Hippocampal formation (tissue), 2 donors: ENCODE measurements at places on chromosomes 13 and 19.

- DNase-seq, result no peak
These were observed 13.9 kb downstream of the SLITRK5 start for GRCh38 chr13:87684850-87685742.

DNA sequence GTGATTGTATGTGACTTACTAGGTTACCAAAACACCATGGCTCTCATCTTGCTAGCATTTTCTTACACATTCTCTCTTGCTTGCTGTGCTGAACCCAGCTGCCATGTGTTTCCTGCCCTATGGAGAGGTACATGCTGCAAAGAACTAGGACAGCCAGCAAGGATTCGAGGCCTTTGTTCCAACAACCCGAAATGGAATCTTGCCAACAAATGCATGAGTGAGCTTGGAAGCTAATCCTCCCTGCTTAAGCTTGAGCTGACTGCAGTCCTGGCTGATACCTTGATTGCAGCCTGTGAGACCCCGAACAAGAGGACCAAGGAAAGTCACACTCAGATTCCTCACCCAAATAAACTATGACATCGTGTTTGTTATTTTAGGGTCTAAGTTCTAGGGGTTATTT is 651.2 kb downstream of the SLITRK6 start:
- DNase-seq, result no peak

DNA sequence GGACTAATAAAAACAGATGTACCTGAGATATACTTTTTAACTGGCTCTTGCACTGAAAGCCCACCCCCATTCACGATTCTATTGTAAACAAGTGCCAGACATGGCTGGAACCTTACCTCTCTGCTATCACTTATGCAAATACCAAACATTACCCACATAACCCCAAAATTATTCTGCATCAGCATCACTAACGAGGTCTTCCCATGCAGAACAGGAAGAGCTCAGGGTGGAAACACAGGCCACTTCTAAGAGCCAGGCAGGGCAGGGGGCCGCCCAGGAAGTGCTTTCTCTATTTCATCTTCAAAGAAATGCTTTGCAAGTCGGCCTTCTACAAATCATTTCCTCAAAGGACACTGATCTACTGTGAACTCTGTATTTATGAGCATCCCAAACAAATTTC is 7.3 kb downstream of the IRS2 start:
- no peak for DNase-seq

GRCh38 chr19:49844138-49845095 is 6.5 kb upstream of the PTOV1 start:
- DNase-seq, result no peak

- DNase-seq, result no peak
These were observed 1551.1 kb downstream of the EFNB2 start for GRCh38 chr13:104984296-104984818.

- DNase-seq, result no peak
These were observed 70.1 kb upstream of the IPO5 start for GRCh38 chr13:97883396-97883795.

DNA sequence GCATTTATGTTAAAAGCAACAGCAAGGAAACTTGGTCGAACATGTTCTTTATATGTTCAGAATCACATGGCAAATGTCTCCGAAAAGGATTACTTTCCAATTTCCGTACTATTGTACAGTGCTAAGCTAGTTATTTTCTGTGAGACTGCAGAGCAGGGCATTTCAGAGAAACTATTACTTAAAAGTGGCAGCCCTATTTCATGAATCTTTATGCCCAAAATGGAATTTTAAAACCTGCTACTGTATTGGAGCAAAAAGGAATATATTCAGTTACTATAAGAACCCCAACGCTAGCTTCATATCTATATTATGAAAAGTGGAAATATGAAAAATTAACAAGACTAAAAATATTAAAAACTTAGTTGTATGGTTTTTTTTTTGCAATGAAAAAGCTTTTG is 2.2 kb upstream of the KLF5 start:
- no peak for DNase-seq

DNA sequence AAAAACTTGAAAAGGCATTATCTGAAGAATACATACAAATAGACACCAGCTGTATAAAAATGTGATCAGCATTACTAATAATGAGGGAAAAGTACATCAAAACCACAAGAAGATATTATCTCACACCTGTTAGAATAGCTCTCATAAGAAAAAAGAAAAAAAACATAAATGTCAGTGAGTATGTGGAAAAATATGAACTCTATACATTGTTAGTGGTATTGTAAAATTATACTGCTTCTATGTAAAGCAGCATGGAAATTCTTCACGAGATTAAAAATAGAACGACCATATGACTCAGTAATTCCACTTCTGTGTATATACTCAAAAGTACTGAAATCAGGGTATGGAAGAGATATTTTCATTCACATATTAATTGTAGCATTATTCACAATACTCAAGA is 1146.4 kb downstream of the SLITRK5 start:
- no peak for DNase-seq

DNA sequence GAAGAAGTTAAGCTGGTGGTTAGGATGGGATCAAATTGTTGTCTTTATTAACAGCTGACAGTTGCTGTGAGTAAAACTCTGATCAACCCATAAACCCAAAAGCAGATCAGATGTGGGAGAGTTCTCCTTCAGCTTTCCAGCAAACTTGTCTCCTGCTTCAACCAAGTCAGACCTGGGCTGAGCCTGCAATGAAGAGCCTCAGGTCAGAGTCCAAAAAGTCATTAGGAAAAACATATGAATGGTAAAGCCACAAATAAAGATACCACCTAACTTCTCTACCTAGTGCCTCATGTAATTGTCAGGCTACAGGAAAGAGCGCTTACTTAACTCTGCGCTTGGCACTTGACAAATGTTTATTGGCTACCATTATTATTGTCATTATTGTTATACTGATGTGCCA is 21.9 kb upstream of the UBE2L5 start:
- DNase-seq, result no peak

GRCh38 chr19:3880471-3881271 is at the start of gene ATCAY:
ATCAY (plus strand) TSS chr19:3880685; CDS start chr19:3885768, 5,083 bp downstream.
- peak; percentile 42 for DNase-seq

GRCh38 chr13:112078216-112078615 is 11.3 kb downstream of the SOX1 start:
- DNase-seq, result no peak

DNA sequence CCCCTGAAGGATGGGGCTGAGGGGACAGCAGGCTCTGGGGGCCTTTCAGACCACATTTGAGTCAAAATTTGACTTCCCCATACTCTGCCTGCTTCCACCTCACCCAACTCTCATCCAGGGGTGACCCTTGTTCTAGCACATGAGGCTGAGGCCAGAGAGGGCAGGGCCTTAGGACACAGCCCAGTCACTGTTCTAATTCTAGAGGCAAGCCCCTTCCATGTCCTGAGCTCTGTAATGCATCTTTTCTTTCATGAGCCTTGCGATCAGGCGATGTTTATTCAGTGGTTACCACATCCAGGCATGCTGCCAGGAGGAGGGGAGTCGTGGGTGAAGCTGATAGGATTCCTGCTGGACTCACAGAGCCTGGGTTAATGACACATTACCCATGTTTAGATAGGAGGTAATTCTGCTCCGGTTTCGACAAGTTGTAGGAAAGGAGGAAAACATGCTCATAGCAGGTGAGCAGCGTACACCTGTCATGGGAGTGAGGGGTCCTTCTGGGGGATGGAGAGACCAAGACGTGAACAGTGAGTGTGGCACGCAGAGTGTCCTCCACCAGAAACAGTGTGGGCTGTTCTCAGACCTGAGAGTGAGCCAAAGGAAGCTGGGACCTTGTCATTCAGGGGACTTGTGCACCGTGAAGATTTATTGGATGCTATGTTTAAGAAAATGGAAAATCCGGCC is 9.3 kb downstream of the RPS9 start:
- DNase-seq, result peak; percentile 74

DNA sequence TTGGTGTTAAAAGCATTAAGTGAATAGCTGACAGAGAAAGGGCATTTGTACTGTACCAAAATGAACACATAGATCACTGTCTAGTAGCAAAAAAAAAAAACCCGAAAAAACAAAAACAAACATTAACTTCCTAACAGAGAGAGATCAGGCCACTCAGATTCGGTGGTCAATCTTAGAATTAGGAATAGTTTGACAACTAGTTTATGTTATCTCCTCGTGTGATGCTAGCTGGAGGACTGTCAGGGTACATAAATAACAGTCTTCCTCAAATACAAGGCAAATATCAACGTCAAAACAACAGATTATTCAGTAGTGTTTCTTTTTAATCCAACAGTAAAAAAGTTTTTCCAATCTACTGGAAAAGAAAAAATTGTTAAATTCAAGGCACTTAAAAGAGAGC is 1.7 kb downstream of the ZMYM5 start:
- no peak for DNase-seq

GRCh38 chr19:44588771-44589112 is 24.6 kb upstream of the IGSF23 start:
- no peak for DNase-seq

GRCh38 chr13:108711386-108711785 is 82.0 kb downstream of the MYO16 start:
- DNase-seq, result no peak

- no peak for DNase-seq
These were observed 44.6 kb downstream of the ZNF787 start for GRCh38 chr19:56076498-56076897.

DNA sequence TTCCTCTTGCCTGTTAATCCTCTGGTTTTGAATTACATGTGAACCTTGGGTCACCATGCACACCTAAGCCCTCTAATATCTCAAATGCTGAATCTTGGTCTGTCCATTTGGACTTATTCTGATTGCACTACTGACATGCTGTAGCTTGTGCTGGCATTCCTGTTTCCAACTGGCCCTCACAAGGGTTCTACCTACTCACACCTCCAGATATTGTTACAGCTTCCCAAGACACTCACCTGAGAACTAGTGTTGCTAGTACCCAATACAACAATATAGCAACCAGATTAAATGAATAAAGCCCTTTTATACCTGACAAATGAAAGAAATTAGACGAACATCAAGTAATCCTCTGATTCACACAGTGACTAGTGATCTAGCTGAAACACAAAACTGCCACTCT is 16.6 kb downstream of the TEX30 start:
- no peak for DNase-seq

- DNase-seq, result no peak
These were observed 583.9 kb upstream of the SLITRK6 start for GRCh38 chr13:86383151-86383550.

DNA sequence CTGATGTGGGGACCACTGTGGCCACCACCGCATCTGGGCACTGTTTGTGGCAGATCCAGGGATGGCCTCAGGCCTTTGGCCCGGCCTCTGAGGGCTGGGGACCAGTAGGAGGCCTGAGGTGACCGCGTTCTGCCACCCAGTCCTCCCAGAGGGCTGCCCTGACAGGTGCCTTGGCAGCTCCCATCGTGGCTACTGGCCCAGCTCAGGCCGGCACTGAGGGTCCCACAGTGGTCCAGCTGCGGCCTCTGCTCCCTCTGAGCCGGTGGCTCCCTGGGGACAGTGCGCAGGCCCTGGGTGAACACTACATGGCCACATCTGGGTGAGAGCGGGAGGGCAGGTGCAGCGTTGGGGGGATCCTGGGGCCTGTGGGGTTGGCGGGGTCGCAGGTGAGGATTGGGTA is 61.9 kb downstream of the KDM4B start:
- no peak for DNase-seq

DNA sequence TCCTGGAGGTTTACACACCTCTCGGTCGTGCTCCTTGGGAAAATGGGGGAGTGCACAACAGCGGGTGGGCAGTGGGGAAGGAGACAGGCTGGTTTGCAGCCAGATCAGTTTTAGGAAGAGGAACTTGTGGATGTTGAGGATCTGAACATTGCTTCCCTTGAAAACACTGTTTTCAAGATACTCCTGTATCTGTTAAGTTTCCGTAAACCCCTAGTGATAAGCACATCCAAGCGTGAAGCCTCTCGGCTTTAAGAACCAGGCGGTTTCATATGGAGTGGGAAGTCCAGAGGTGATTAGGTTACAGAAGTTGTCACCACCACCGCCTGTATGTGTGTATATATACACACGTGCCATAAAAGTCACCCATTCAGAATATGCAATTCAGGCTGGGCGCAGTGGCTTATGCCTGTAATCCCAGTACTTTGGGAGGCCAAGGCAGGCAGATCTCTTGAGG is 47.4 kb downstream of the SIPA1L3 start:
- no peak for DNase-seq

DNA sequence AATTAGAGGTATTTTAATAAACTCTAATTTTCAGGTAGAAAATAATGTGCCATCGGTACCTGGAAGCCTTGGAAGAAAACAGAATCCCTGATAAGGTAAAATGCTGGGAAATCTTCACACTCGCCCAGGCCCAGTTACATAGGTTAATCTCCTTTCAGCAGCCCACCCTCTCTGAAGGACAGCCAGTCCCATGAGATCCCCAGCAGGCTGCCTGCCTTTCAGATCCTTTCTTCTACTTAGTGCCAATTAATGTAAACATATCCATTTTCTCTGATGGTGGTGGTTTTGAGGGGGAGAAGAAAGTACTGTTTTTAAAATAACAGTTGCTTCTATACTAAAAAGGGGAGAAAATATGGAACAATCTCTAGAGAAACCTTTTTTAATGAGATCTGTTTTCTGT is 12.2 kb downstream of the SMAD9 start:
- no peak for DNase-seq

DNA sequence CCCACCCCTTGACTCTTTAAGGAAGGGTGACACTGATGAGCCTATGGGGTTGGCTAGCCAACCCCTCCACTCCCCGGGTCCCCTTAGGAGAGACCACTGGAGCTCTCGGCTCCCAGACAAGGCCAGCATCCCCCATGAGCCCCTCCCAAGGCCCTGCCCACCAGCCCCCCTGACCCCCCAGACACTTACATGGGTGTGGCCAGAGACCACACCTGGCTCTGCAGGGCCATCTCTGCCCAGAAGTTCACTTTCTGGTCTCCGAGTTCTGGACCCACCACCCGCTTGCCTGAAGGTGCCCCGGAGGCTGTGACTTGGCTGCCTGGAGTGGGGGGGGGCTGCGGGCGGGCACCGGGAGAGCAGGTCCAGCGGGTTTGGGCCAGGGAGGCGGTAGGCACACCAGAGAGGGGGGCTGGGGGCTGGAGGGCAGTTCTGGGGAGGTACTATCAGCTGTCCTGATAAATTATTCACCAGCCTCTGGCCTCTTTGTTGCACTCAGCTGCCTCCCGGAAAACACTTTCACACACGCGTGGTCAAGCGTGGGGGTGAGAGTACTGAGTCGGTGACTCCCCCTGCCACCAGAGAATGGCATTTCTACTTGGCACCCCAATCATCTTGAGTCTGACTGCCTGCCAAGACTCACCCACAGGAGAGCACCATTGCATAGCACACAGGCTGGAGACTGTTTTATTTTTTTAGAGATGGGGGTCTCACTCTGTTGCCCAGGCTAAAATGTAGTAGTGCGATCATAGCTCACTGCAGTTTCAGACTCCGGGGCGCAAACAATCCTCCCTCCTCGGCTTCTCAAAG is at the start of gene PALM3:
TSS of gene PALM3 (minus strand) at position 326 of the 807 bp plus-strand sequence. CDS start at position 230, 96 bp downstream.
- DNase-seq, result no peak

DNA sequence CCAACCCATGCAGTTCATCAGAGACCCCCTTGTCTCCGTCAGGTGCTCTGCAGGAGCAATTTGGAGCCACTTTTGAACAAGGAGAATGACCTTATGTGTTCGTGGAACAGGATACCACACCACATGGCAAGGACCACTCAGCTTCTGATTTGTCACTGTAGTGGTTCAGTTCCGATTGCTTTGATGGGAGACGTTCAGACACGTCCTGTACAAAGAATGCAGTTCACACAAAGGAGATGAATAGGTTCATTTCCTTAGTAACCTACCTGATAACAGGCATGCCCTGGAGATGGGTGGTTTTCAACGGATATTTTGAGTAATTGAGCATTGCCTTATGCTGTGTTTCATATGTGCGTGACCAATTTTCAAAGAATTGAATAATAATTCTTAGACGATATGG is 17.2 kb downstream of the FGF9 start:
- no peak for DNase-seq
